ENCODE measurements at places on chromosomes 16 and 17.

DNA sequence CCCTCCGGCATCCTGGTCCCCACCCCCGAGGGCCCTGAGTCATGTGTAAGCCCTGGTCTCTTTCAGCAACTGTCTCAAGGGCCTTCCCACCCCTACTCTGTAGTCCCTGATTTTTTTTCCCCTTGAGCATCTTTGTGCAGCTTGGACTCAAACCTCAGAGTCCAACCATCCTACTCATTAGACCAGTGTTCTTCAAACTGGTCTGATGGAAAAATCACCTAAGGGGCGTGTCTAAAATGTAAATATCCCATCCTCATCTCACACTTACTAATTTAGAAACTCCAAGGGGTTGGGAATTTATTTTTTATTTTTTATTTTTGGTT lies 624 bp downstream of the G6PC3 start:
- DNase-seq = no peak

- DNase-seq = no peak
Observed at GRCh38 chr16:69924041-69924775, 26.9 kb upstream of the CLEC18A start.

- DNase-seq = no peak
Observed at GRCh38 chr16:25063102-25063501, 47.9 kb upstream of the ARHGAP17 start.

- peak; percentile 70 for DNase-seq
Observed at GRCh38 chr17:74961657-74962350, 10.8 kb downstream of the HID1 start.

DNA sequence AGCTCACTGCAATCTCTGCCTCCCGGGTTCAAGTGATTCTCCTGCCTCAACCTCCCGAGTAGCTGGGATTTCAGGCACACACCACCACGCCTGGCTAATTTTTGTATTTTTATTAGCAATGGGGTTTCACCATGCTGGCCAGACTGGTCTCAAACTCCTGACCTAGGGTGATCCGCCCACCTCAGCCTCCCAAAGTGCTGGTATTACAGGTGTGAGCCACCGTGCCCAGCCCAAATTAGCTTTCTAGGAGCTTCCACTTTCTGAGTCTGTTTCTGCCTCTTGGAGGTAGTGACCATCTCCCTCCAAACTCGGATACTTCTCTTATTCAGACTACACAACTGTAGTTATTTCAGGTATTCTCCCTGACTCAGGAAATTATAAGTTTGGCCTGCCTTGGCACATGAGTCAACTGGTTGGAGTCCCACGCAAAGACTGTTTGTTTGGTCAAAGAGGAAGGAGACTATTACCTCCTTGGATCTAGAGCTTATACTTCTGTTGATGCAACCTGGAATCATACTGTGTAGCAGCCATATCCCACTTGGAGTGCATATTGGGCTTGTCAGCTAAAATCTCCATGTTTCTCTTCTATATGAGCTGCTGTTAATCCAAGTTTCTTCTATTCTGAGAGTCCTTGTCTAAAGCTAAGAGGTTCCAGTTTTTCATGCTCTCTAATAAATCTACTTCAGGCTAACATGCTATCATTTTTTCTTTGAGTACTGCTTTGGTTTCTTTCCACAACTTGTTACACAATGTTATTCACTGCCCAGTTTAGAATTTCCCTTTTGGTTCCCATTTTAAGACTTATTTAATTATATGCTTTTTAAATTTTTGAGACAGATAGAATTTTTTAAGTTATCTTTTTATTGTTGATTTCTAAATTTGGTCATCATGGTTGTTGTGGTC lies 7.5 kb downstream of the IL4R start:
- DNase-seq = no peak

DNA sequence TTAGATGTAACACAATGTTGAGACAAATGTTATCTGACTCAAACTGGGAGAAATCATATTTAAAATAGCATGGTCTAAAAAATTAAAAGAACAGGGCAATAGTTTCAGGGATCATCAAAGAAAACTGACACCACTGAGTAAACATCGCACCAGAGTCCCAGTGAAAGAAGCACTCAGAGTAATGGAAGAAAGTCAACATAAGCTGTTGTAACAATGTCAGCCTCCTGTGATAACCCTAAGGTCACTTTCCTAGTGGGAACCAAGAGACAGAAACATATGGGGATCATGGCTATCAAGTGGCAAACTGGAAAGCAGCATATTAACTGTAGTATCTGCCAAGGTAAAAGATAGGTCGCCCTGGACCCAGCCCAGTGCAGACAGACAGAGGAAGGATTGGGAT lies 160.8 kb downstream of the CA10 start:
- no peak for DNase-seq

DNA sequence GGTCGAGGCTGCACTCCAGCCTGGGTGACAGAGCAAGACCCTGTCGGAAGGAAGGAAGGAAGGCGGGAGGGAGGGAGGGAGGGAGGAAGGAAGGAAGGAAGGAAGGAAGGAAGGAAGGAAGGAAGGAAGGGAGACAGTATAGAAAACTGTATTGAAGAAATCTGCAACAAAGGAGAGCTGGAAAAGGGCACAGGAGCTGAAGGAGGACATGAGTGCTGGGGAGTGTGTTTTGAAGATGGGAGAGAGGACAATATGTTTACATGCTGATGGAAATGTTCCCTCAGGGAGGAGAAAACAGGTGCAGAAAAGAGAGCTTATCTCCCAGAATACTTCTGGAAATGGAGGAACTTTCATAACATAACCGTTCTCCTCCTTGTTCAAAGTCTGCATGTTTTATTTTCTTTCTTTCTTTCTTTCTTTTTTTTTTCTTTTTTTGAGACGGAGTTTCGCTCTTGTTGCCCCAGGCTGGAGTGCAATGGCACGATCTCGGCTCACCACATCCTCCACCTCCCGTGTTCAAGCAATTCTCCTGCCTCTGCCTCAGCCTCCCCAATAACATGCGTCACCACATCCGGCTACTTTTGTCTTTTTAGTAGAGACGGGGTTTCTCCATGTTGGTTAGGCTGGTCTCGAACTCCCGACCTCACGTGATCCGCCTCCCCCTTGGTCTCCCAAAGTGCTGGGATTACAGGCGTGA lies 2.7 kb upstream of the HAP1 start:
- DNase-seq = no peak

GRCh38 chr17:81317961-81318605 lies 23.0 kb upstream of the SLC38A10 start:
- no peak for DNase-seq

DNA sequence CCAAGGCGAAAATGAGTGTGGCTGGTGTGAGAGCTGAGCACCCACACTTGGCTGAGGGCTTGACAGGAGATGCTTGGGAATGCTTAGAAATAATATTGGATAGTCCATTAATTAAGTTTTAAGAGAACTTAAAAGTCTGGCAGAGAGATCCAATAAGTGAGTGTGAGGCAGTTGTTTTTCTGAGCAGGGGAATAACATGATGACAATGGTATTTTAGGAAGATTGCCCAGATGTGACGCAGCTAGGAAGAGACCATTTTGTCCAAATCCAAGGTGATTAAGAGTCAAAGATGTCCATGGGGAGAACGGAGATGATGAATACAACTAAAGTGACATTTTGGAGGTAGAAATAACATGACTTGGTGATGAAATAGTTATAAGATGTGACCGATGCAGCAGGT lies 102.8 kb upstream of the AXIN2 start:
- DNase-seq = no peak

DNA sequence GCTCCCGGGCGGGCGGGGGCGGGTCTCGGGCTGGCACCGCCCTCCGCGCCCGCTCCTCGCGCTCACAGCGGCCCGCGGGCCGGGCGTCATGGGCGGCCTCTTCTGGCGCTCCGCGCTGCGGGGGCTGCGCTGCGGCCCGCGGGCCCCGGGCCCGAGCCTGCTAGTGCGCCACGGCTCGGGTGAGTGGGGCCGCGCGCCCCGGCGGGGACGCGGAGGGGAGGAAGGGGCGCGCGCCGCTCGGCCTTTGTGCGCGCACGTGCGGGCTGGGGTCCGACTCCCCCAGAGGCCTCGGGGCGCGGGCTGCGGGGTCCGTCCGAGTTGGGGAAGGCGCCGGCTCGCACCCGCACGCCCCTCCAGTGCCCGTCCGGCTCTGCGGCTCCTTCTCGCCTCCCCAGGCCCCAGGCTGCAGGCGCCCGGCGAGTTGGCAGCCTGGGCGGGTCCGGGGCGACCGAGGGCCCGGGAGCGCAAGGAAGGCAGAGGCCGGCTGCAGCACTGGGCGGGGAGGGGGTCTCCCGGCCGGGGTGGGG lies at the start of gene NME4:
TSS of gene NME4 (plus strand) at position 65 of the 527 bp plus-strand sequence. CDS start at position 89, 24 bp downstream.
- no peak for DNase-seq

GRCh38 chr16:77327717-77328116 lies 107.1 kb downstream of the ADAMTS18 start:
- DNase-seq = no peak

DNA sequence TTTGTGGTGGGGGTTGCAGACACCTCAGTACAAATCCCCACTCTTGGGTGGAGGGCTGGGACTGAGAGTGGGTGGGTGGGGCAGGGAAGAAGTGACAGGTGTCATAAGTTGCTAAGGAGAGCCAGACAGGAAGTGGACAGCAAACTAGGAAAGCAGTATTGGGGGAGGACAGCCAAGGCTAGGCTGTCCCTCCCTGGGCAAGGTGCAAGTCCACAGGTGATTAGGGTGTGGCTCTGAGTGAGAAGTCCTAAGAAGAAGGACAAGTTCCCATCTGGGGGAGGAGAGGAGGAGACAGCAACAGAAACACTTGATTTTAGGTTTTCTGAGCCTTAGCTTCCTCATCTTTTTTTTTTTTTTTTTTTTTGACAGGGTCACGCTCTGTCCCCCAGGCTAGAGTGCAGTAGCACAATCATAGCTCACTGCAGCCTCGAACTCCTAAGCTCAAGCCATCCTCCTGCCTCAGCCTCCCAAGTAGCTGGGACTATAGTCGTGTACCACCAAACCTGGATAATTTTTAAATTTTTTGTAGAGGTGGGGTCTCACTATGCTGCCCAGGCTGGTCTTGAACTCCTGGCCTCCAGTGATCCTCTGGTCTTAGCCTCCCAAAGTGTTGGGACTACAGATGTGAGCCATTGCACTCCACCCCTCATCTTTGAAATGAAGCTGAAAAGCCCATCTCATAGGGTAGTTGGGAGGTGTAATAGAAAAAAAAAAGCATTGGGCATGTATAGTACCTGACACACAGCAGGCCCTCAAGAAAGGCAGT lies 2.5 kb downstream of the MAPK3 start:
- no peak for DNase-seq

- no peak for DNase-seq
Observed at GRCh38 chr17:74490716-74491115, 24.3 kb downstream of the CD300A start.

GRCh38 chr17:69732272-69732918 lies 317.9 kb downstream of the MAP2K6 start:
- no peak for DNase-seq

GRCh38 chr16:51756447-51757123 lies 605.5 kb upstream of the SALL1 start:
- no peak for DNase-seq

DNA sequence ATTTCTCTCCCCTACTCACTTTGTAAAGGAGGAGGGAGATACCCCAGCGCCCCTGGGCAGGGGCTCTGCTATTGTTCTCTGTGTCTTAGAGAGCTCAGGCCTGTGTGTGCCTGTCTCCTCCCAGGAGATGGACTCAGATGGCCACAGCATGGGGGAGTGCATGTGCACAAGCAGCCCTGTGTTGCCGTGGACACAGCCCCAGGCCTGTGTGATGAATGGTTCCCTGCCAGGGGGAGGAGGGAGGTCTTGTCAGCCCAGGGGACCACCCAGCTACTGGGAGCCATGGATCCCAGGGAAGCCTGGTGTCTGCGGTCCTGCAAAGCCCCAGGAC lies 26.3 kb downstream of the GINS2 start:
- no peak for DNase-seq

GRCh38 chr16:47358816-47359215 lies 102.0 kb downstream of the ITFG1 start:
- no peak for DNase-seq

Data from activated T-helper 1 cell treated with anti-CD3 and anti-CD28 coated beads, Interleukin-12 subunit alpha, Interleukin-12 subunit beta, Interleukin-2, Interleukin-4 antibody, amounts not matched to agents 30 ng/mL and 10 ng/mL and 1 ng/mL, durations not matched to agents 14 hours and 24 hours and 36 hours (primary cell).